Substantia nigra (tissue), 51 donors: ENCODE measurements at places on chromosomes 7 and 10.

GRCh38 chr7:100191775-100192174 is 14.1 kb downstream of the STAG3 start:
- no peak for DNase-seq

- DNase-seq = no peak
Observed at GRCh38 chr10:119177708-119178371, 772 bp downstream of the PRDX3 start.

- no peak for DNase-seq
Observed at GRCh38 chr7:2006921-2007381, 225.8 kb downstream of the MAD1L1 start.

DNA sequence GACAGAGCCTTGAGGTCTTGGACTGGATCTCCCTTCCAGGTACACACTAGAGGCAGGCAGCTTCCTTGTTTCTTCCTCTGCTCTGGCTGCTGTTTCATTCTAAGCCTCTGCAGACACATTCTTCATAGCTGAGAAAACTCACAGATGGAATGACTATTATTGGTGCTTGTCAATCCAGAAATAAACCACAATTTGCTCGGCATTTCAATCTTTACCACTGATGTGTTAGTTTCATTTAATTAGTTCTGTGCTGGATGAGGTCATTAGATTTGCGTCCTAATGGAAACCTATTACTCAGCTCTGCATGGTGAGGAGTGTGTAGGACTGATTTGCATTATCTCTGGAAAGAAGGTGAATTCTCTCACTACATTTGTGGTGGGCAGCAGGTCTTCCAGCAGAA is 392.5 kb downstream of the NRG3 start:
- DNase-seq = no peak

- no peak for DNase-seq
Observed at GRCh38 chr10:69961881-69962745, 90.5 kb upstream of the MACROH2A2 start.

DNA sequence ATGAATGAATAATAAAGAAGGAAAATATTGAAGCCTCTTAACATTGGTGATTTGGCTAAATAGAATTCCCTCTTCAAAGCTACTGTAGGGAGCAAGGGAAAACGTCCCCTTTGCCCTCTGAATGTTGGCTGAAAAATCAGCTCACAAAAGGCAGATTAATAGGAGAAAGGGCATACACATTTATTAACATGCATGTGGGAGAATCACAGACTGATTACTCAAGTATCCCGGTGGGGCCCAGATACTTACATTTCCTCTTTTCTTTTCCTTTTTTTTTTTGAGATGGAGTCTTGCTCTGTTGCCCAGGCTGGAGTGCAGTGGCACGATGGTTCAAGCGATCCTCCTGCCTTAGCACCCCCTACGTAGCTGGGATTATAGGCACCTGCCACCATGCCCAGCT is 68.5 kb downstream of the HK1 start:
- no peak for DNase-seq
